ENCODE measurements at places on chromosomes 11 and 22.
A peak's percentile ranks its signal among the peaks of the same experiment; 100 is the strongest.

DNA sequence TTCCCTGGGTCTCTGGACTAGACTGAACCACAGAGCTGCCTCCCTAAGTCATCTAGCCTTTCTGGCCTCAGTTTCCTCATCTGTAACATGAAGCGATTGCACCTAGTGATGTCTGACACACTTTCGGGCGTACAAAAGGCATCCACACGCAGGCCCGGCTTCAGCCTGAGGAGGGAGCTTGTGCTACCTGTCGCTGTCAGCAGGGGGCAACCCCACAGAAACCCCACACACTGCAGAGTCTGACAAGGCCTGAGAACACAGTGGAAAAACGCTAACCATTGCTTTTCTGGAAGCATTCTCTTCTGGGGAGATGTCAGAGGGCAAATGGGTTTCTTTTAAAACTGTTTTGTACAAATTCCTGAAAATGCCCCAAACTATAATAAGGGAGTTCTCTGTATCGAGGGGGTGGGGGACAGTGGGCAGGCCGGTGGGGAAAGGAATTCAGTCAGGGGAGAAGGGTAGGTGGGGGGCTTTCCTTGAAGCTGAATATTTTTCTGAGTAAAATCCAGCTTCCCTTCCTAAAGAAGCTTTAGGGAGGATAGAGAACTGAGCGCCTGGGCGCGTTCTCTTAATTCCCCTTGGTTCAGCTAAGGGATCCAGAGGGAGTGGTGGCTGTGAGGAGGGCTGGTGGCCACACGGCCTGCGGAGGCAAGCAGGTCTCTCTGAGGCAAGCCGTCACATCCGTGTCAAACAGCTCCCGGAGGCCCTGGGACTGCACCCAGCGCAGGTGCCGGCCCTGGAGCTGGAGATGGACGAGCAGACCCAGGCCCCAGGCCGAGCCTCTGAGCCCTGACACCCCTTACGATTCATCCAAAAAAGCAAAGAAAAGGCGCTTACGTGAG, 533 bp downstream of the ELF5 start:
- DNase-seq = peak; percentile 68

DNA sequence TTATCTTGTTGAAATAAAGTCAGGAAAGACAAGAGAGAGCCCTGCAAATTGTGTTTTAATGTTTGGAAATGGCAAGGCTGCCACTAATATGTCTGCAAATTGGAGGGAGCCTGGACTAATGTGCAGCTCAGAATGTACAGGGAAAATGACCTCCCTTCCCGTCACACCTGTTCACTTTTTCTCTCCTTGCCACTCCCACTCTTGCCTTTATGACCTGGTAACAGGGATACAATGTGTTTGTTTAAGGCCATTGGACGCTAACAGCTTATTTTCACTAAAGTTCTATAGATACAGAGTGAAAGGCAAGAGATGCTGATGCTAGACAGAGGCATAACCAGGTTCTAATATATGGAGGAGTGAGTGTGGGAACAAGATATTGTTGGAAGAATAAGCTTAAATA, 203.9 kb downstream of the RAB38 start:
- no peak for DNase-seq

DNA sequence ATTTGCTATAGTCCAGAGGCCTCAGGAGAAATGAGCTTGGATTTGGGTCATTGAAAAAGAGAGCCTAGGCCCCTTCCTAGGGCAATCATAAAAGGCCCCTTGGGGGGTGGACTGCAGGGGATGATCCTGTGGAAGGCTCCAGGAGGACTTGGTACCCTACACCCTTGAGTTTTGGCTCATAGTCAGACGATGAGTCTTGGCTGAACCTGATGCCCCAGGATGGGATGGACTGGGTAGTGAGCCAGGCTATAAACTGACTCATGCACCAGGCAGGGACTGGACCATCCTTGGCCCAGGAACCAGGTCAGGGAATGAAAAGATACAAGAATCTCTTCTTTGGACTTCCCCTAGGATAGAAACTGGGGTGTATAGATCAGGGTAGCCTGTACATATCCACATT, 54.2 kb downstream of the NAV2 start:
- no peak for DNase-seq

GRCh38 chr22:39684702-39685281, 114.2 kb downstream of the CACNA1I start:
- DNase-seq = no peak

GRCh38 chr22:38176170-38176741, 5.4 kb downstream of the PLA2G6 start:
- no peak for DNase-seq

- DNase-seq = no peak
Observed at GRCh38 chr22:45843986-45844385, 133.0 kb downstream of the WNT7B start.

GRCh38 chr11:13091373-13091772, 82.3 kb downstream of the RASSF10 start:
- peak; percentile 17 for DNase-seq

GRCh38 chr11:9231848-9232177, 33.3 kb downstream of the DENND5A start:
- DNase-seq = peak; percentile 84
